ENCODE measurements at places on chromosomes 11 and 22.
A peak's percentile ranks its signal among the peaks of the same experiment; 100 is the strongest.

DNA sequence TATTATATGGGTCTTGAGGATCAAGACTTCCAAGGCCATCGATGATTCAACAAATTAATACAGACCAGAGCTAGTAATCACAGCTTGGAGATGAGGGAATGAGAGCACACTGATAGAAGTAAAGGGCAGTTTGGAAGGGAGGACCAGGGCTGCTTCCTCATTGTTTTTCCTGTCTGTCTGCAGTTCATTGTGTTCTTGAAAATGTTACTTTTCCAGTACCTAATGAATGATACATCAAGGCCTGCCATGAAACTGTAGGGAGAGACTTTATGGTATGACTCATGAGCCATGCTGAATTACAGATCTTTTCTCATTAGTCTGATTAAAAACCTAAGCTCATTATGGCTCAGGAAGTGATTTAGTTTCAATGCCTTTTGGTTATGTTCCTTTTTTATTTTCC, 855.6 kb downstream of the KCNA4 start:
- no peak for DNase-seq

DNA sequence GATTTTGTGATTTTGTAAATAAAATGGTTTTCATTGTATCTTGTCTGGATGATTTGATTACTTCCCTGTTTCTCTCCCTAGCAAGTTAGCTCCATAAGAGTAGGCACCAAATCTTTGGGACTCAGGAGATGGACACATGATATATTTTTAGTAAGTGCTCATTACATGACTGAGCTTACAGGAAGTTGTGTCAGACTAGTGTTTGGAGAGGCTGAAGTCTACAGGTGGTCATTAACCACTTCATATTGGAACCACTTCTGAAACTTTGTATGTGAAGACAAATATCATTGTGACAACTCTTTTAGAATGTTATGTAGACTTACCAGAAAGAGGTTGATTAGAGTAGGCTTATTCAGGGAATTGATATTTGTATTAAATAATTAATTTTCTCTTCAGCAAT, 19.1 kb downstream of the ARHGAP42 start:
- no peak for DNase-seq

- no peak for DNase-seq
These were observed 1032.5 kb downstream of the DLG2 start for GRCh38 chr11:84594602-84595001.

DNA sequence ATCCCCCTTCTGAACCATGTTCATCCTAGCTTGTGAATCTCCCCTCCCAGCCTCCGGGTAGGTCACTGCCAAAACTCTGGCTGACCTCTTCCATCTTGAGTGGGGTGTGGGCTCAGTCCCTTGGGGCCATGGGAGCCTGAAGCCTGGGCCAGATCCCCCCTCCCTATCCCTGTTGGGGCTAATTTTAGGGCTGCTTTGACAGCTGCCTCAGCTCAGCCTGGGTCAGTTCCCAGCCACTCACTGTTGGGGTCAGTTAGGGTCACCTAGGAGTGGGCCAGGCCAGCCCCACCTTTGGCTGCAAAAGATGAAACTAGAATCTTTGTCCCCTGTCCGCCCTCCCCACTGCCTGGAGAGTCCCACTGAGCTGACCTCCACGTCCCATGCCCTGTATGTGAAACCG, 29.8 kb upstream of the P2RY2 start:
- no peak for DNase-seq

DNA sequence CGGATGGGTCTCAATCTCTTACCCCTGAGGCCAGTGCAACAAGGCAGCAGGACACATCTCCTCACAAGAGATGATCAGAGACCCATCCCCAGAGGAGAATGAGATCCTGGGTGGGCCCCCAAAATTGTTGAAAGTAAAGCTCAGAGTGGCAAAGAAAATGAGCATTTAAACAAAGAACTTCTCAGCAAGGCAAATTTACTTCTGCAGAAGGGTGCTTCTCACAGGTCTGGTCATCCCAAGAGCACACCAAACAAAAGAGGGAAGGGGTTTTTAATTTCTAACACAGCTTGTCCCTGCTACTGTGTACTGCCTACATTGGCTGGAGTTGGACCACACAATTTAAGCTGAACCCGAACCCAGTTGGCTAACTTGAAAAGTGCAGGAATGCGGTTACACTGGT, 1628.6 kb upstream of the RAG2 start:
- DNase-seq = no peak

- no peak for DNase-seq
These were observed 368.3 kb downstream of the FAM181B start for GRCh38 chr11:82365351-82365750.

- no peak for DNase-seq
These were observed 21.0 kb downstream of the LMO1 start for GRCh38 chr11:8242499-8243280.

DNA sequence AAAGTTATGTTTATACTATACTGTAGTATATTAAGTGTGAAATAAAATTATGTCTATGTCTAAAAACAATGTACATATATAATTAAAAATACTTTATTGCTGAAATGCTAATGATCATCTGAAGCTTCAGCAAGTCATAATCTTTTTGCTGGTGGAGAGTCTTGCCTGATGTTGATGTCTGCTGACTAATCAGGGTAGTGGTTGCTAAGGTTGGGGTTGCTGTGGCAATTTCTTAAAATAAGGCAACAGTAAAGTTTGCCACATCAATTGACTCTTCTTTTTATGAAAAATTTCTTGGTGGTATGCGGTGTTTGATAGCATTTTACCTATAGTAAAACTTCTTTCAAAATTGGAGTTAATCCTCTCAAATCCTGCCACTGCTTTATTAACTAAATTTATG, 21.4 kb downstream of the INSC start:
- DNase-seq = no peak

GRCh38 chr11:776561-777287, 563 bp downstream of the GATD1 start:
- DNase-seq = peak; percentile 27

GRCh38 chr22:47444746-47445065, 682.3 kb downstream of the TBC1D22A start:
- DNase-seq = no peak

DNA sequence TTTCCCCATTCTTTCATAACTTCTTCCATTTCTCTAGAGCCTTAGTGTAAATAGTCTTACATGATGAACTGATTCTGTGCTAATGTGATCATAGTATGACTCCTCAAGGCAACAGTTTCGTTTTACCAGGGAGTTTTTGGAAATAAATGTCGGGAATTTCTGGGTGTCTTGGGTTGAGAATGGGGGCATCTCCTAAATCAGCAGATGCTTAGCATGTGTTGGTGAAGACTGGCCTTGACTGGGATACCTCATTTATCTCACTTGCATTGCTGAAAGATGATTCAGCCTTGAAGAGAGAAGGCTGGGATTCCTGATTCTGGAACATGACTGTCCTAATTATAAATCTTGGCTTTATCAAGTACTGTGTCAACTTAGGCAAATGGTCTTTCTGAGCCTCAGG, 115.7 kb upstream of the C11orf87 start:
- no peak for DNase-seq
